ENCODE measurements at places on chromosomes 2 and 18.

DNA sequence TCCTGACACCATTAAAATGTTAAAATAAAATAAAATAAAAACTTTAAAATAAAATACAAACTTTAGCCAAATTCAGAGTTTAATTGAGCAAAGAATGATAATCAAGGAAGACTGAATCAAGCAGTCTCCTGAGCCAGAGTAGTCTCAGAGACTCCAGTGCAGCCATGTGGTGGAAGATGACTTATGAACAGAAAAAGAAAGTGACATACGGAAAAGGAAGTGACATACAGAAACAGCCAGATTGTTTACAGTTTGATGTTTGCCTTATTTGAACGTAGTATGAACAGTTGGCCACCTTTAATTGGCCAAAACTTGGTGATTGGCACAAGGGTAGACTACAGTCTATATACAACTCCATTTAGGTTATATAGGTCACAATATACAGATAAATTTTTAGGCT, 787.2 kb downstream of the ADCYAP1 start:
- no peak for DNase-seq

DNA sequence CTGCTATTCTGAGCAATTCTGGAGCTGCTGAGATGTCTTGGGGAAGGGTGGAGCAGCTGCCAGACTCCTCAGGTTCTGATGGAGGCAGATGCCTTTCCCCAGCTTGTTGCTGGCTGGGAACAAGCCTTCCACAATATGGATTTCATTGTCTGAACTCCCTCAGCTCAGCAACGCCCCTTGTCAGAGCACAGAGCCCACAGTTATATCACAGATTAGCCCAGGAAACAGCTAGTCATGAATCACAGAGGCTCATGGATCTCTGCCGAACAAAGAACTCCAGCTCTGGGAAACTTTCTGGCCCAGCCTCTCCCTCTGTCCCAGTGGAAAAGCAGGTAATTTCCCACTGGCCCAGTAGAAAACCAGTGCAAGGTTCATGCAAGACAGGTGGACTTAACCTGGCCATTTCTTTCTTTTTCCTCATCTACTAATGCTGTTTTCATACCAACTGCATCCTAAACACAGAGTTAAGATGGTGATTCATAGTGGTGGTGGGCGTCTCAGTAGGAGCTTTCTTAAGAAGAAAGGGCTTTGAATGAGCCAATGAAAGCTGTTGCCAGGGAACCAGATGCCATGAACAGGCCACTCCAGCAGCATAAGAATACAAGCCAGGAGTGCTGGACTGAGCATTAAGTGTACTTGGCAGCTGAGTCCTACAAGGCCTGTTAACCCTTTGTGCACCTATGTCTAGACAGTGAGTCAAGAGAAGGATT, 8.7 kb upstream of the KIAA2012 start:
- no peak for DNase-seq

DNA sequence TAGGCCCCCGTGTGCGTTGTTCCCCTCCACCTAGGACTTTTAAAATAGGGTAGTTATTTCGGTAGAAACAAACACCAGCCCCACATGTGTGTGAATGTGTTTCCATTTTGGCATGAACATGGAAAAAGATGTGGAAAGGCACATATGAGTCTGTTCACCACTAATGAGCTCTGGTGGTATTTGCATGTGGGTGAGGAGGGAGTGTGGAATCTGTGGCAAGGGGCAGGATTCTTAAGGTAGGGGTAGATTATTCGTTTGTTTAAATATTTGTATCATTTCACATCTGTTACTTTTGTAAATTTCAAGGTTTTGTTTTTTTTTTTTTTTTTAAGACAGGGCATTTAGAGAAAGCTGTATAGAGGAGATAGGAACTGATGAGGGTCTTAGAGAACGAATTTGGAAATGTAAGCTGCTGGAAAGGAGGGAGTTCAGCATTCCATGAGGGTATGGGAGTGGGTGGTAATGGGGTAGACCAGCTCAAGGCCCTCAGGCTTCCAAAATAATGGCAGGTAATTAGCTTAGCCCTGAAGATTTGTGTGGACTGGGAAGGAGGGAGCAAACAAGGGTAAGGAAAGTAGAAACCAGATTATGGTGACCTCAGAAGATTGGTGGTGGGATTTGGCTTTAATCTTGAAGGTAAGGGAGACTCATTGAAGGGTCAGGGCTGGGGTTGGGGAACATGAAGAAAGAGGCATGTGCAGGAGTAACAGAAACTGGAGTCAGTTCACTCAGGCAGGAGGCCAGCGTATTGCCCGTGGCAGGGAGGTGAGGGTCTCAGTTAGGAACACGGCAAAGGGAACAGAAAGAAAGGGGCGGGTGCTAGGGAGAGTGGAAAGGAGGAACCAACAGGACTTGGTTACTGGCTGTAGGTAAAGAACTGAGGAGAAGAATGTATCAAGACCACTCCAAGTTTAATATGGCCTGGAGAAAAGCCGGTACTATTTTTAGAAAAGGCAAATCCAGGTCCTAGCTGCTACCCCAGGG, 123.6 kb downstream of the PLB1 start:
- DNase-seq, result no peak

- DNase-seq, result no peak
Measured at GRCh38 chr2:79717364-79718007, 204.6 kb downstream of the CTNNA2 start.

DNA sequence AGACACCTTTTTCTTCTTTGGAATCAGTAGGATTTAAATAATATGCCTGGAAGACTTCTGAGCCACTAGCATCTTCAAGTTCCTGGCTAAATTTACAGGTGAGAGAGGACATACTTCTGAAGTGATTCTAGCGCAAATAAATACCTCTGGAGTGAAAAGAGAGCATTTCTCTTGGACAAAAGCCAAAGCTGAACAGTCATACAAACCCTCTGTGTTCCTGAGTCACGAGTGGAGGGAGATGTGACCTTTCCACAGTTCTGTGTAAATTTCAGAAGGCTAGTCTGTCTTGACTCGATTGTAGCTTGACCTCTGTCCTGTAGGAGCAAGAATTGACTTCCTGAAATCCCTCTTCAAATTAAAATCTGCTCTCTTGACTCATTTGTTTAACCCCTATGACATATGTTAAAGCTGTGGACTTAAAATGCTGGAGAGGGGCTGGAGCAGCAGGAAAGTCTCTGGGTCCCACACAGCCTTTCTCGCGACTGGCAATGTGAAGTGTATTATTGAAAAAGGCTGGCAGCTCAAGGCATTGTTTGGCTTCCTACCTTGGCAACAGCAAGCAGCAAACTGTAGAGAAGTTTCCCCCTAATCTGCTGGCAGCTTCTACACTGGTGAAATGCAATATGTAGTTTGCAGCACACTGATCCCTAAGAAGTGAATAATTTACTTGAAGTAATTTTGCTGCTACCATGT, 79.6 kb upstream of the GCFC2 start:
- DNase-seq, result no peak

DNA sequence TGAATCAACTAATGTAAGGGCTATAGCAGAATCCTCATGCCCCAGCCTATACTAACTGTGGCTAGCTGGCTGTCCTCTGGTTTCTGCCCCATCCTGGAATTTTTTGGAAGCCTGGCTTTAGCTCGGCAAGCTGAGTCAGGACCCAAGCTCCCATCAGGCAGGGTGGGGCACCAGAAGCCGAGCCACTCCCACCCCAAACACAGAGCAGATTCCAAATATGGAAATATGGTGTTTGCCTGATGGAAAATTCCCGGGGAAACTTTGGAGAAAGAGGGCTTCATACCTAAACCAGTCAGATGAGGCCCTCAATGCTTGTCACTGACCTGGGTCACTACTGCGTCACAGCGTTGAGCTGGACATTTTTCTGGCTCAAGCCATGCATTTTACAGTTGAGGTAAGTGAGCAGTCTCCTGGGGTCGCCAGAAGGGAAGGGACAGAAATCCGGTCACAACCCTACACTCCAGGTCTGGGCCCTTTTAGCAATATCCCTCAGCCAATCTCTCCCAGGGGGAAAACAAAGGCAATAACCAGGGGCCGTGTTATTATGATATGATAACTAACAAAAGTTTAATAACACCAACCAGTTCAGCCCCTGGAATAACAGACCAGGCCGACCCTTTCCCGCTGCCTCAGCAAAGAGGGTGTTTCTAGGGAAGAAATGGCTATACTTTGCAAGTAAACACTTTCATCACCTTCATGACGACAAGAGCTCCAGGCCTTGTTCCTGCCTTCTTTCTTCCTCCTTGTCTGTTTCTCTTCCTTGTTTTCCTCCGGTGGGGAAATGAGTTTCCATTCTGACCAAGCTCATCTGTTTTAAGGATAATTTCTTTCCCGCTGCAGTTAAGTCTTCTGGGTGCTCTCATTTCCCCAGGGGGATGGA, 37.7 kb downstream of the PSD4 start:
- no peak for DNase-seq

GRCh38 chr2:126302043-126302442, 353.9 kb upstream of the GYPC start:
- DNase-seq, result no peak

DNA sequence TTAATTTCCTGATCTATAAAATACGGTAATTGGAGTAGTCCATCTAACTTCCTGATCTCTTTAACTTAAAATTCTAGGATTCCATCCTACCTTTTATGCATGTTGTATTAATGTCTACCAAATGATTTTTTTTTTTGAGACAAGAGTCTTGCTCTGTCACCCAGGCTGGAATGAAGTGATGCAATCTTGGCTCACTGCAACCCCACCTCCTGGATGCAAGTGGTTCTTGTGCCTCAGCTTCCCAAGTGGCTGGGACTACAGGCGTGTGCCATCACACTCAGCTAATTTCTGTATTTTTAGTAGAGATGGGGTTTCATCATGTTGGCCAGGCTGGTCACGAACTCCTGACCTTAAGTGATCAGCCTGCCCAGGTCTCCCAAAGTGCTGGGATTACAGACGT, 47.8 kb downstream of the CFAP36 start:
- DNase-seq, result no peak

GRCh38 chr18:8943900-8944870, 158.3 kb upstream of the NDUFV2 start:
- DNase-seq, result no peak

- no peak for DNase-seq
Measured at GRCh38 chr18:13428319-13428718, 209.8 kb downstream of the LDLRAD4 start.

GRCh38 chr2:60414495-60415138, 138.8 kb downstream of the BCL11A start:
- no peak for DNase-seq

GRCh38 chr18:7576077-7576476, 9.0 kb downstream of the PTPRM start:
- DNase-seq, result no peak

DNA sequence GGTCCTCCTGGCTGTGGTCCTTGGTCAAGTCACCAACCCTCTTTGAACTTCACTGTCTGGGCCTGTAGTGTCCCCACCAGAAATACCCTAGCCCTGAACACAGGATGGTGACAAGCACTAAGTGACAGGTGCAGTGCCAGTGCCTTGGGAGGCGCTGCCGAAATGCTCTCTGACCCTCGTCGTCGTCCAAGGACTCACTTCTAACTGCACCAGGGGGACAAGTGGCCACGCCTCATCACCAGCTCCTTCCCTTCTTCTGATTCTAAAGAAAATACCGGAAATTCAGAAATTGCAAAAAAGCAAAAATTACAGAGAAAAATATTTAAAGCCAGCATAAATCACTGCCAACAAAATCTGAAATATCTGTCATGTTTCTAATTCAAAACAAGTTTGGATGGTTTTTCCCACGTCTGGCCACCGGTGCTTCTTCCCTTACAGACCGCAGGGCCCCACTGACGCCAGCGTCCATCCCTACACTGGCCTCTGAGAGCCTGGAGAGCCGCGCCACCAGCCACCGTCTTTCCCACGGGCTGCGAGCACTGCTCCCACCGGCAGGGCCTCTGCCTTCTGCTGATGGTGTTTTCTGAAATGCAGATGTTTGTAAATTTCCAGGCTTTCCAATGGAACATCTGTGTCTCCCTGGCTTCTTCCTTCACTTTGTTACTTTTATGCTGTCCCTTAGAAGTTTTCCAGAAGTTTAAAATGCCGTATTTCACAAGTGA, 37.4 kb upstream of the GPC1 start:
- DNase-seq, result no peak

GRCh38 chr2:73907840-73908452, 15.1 kb downstream of the ACTG2 start:
- peak; percentile 59 for DNase-seq

DNA sequence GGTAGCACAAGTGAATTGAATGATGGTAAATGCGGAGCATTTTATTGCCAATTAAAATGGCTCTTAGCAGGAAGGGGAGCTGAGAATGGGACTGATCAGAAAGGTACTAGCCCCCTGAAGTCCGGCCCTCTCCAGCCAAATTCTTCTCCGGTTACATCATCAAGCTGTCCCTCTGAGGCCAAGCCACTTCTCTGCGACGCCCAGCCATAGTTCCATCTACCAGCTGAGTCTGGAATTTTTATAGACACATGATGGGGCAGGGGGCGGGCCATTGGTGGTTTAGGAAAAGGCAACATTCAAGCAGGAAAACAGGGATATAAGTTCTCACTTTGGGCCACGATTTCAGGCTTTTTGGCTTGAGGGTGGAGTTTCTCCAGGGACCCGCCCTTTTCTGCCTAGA, 22.7 kb downstream of the RPRM start:
- no peak for DNase-seq

DNA sequence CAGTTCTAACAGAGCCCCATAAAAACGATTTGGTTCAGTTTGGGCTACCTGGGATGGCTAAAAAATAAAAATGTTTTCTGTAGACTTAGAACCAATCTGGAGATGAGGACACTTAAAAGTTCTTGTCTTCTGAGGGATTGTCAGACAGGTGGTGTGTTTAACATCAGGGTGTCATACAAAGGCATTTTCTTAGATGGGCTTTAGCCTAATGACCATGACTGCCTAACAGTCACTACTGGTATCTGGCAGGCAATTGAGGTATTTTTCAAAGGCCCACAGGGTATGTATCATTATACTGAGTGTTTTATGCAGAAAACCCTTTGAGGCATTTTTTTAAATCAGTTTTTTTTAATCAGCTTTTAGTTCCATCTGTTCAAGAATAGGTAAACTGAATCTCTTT, 341.4 kb downstream of the PARD3B start:
- no peak for DNase-seq

DNA sequence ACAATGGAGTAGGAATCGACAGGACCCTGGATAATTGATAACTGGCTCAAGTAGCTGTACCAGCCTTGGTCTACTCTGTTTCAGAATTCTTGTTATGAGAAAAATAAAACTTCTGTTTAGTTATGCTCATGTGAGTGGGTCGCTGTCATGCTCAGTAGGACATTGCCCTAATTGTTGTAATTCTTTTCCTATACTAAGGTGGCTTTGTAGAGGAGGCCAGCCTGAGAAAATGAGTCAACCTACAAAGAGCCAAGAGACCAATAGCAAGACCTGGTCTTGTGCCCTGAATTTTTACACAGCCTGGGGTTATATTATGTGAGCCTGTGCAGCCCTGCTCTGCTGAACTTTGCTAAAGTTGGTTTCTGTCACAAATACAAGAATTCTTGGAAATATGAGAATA, 238.4 kb downstream of the MEIS1 start:
- DNase-seq, result no peak

- DNase-seq, result no peak
Measured at GRCh38 chr2:39264733-39265132, 21.0 kb upstream of the CDKL4 start.

DNA sequence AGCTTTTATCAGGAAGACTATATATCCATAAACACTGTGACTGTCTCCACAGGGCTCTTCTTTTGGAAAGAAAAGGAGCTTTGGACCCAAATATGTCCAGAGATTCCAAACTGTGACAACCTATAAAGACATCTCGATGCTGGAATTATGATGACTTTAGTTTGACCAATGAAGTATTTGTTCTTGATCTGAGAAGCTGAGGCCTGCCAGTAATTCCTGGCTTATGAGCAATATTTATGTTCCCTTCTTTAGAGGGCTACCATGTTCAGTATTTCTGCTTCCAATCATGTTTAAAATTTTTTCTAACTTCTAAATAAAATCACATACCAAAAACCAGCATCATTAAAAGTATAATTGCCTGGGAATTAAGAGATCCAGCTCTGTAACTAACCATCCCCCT, 41.1 kb downstream of the FEZ2 start:
- DNase-seq, result no peak
